ENCODE measurements at places on chromosomes 12 and 14.

- no peak for DNase-seq
These were observed 399 bp upstream of the WASHC4 start for GRCh38 chr12:105107171-105107493.

- DNase-seq, result no peak
These were observed 840 bp downstream of the SIX4 start for GRCh38 chr14:60723116-60723906.

DNA sequence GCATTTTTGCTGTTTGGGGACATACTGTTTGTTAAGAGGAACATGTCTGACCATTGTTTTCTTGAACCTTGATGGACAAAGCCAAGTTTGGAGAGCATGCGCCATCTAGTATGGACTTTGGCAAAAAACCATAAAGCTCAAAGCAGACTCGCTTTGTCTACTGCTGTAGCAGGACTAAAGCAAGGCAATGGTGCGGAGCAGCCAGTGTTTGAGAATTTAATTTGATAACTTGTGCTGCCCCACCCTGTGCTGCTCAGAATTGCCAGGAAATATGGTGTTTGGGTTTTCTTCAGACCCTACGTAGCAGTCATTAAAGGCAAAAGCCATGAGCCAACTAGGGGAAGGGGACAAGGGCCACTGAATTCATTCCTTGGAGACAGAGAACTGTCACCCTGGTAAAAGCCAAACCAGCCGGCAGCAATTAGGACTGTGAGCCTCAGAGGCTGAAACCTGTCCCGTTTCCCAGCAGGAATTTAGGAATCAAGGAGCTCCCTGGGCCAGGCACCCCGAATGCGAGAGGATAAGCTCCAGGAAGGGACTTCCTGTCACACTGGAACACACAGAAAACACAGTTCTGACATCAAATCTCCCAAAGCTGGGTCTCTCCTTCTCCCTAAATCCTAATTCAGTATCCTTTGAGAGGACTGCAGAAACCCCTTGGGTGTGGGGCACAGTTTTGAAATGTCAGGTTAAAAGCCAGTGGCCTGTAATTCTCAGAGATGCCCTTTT is 1.1 kb downstream of the AVIL start:
- no peak for DNase-seq

DNA sequence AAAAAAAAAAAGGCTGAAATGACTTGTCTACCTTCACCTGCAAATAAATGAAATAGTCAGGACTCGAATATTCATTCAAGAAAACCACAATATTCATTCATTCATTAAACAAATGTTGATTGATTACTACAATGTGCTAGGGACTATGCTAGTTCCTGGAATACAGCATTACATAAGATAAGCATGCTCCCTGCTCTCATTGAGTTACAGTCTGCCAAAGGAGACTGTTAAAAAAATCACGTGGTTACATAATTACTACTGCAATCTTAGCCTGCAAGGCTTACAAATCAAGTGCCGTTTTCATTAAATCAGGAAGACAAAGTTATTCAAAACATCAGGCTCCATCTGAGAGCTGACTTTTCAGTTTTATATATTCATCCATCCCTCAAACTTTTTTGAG is 70.4 kb upstream of the RIC8B start:
- DNase-seq, result no peak

- no peak for DNase-seq
These were observed 8.3 kb downstream of the FMNL3 start for GRCh38 chr12:49698619-49699545.

DNA sequence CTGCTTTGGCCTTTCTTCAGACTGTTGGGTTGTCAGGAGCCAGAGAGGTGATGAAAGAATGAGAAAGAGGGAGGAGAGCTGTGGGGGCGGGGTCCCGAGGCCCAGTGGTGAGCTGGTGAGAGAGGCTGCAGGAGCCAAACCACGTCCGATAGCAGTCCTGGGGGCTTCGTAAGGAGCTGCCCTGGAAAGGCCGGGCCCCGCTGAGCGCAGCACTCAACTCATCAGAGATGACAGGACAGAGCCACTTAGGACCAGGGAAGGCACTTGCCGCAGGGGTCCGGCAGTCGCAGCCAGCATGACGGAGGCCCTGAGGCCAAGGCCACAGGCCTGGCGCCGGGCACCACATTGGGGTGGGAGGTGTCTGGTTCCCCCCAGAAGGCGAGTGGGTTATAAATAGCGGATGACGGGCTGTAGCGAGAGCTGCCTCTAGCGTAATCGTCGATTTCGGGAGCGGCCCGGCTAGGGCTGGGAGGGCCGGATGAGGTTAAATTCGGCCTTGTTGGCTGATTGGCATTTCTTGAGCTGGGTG is 179.0 kb downstream of the TSPAN9 start:
- no peak for DNase-seq

GRCh38 chr12:1287446-1287975 is 296.5 kb downstream of the ERC1 start:
- DNase-seq, result no peak

All from hematopoietic multipotent progenitor cell (in vitro differentiated cells).